ENCODE measurements at places on chromosomes 5 and 9.
A peak's percentile ranks its signal among the peaks of the same experiment; 100 is the strongest.

- no peak for DNase-seq
Observed at GRCh38 chr5:61623401-61624069, 291.5 kb downstream of the ZSWIM6 start.

DNA sequence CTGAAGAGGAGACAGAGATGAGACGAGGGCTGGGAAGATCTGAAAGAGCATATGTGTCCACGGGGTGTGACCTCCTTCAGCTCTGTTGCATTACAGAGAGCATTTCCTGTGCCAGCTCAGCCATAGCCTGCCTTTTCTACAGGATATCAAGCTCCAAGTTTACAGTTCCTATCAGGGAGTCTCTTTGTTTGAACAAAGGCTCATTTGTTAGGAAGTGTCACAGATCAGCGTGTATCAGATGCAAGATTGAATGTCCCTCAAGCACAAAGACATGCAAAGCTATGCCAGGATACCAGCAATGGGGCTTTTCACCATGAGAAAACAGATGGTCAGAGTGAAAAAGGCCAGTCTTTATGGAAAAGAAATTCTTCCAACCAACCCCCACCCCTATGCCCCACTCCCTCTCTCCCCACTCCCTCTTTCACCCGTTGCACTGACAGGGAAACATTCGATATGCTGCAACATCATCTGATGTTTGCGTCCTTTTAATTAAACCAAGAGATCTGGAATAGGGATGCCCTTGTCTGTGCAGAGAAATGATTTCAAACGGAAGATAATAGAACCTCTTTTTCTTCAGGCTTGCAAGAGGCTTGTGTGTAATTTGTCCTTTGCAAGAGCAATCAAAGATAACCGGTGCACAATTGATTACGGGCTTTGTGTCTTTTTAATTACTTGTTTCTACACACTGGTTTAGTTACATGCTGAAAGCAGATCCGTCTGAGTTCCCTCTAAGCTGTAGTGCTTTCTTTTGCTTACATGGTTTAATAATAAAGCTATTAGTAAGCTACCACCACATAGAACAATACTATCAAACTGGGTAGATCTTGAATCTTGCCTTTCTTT lies 263.1 kb upstream of the RGMB start:
- DNase-seq = no peak

DNA sequence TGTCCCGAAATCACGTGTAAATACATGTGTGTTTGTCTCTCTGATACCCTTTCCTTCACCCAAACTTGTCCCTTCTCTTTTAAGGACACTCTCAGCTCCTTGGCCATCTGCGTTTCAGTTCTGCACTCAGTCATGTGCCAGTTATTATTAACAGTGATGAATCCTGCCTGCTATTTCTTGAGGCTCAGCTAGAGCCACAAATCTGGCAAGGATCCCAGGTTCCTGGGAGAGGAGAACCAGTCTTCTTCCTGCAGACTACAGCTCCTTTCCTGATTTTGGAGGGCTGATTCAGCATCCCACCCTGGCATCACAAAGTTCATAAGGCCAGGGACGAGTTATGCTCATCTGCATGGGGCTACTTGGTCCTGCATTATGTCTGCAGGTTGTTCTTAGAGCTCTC lies 5.6 kb downstream of the MAMDC2 start:
- DNase-seq = no peak

GRCh38 chr5:151598984-151599383 lies 7.9 kb upstream of the FAT2 start:
- DNase-seq = no peak

- no peak for DNase-seq
Observed at GRCh38 chr9:128292009-128292408, 15.9 kb downstream of the SWI5 start.

- no peak for DNase-seq
Observed at GRCh38 chr5:175003531-175003930, 279.1 kb downstream of the MSX2 start.

GRCh38 chr5:126917918-126918614 lies 112.3 kb downstream of the MARCHF3 start:
- no peak for DNase-seq

DNA sequence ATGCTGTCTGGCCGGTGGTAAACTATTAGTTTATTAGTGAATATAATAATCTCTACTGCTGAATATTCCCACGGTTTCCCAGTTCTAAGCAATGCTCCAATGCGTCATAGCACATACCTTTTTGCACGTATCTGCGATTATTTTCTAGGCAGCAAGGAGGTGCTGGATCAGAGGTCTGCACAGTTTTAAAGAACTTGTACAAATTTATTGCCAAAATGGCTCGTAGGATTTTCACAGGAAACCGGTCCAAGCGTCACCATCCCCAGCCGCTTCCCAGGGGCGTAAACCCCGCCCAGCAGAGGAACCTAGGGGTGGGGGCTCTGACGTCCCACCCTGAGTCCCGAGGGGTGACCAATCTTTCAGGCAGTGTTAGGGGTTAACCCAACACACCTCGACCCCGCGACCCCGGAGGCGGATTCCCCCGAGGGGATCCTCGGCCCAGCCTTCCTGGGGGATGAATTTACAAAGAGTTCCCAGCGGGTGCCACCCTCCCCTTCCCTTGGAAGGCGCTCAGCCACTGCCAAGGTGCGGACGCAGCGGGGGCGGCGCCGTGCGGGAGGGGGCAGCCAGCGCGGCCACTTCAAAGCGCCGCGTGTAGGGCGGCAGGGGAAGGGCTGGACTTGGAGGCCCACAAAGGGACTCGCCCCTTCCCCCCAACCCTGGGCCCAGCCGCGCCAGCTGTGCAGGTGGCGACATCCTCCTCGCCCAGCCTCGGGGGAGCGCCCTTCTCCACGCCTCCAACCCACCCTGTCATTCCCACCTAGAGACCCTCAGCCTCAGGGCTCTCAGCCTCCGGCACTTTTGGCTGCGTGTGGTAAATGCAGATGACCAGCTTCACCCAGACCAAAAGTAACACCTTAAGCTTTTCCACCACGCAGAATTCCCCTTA lies 43.5 kb upstream of the TCF7 start:
- DNase-seq = peak; percentile 75

- no peak for DNase-seq
Observed at GRCh38 chr5:54457094-54457862, 1.8 kb downstream of the HSPB3 start.

DNA sequence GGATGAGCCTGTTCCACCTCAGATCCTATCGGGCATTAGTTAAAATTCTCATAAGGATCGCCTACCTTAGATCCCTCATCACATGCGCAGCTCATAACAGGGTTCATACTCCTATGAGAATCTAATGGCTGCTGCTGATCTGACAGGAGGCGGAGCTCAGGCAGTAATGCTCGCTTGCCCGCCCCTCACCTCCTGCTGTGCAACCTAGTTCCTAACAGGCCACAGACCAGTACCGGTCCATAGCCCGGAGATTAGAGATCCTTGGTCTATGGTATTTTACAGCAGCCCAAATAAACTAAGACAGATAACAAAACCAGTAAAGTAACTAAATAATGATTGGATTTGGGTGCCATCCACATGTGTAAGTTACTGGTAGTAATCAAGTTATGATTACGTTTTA lies 17.5 kb downstream of the GOLPH3 start:
- no peak for DNase-seq

DNA sequence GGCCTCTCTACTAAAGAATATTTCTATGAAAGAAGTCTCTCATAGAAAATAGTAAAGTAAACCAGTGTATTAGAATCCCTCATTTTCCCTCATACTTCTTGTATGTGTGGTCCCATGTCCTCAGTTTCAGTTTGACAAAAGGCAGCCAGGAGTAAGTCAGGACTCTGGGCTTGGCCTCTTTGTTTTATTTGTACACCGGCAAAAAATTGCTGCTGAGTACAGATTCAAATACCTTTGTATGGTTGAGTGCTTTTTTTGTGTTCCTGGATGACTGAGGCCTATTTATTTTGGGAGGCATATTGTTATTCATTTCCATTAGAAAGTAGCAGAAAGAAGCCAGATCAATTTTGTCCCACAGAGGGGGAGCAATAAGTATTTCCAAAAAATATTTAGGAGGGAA lies 47.3 kb upstream of the CEP78 start:
- DNase-seq = no peak

DNA sequence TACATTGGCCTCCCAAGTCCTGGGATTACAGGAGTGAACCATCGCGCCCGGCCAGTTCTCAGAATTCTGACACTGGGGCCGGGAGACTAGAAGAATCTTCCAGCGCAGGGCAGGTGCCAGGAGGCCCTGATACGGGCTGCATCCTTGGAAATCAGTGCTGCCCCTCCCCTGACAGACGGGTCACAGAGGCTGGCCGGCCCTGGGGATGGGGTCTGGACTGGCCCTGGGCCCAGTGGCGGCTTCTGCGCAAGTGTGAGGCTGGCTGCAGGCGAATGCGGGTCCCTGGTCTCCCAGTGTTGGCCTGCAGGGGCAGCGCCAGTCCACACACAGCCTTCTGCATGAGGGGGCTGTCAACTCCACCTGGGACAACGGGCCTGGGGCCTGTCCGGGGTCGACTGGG lies 831 bp upstream of the TBC1D9B start:
- DNase-seq = peak; percentile 82

GRCh38 chr9:121299467-121300282 lies 31.7 kb downstream of the GSN start:
- DNase-seq = no peak

DNA sequence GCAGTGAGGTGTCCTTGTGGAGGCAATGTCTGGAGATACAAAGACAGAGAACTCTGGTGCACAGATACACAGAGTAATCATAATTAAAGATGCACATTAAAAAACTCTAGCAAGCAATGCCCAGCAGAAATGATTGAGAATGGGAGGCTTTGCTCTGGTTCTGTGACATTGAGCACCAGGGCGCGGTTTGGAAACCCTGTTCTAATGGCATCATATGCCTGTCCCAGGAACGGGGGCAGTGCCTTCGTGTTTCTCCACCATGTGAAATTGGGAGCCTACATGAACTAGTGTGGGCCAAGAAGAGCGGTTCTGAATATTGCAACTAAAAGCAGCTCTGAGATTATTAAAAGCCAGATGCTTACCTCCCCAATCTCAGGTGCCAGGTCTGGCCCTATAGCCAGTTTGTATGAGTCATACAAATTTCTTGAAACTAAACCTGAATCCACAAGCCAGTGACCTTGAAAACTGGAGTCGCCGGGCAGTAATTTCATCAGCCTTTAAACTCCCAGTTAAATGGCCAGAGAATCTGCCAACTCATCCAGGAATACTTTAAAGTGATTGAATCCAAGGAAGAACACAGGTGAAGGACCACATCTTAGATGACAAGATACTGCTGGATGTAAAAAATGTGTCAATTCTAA lies 22.2 kb upstream of the CTSL start:
- no peak for DNase-seq

DNA sequence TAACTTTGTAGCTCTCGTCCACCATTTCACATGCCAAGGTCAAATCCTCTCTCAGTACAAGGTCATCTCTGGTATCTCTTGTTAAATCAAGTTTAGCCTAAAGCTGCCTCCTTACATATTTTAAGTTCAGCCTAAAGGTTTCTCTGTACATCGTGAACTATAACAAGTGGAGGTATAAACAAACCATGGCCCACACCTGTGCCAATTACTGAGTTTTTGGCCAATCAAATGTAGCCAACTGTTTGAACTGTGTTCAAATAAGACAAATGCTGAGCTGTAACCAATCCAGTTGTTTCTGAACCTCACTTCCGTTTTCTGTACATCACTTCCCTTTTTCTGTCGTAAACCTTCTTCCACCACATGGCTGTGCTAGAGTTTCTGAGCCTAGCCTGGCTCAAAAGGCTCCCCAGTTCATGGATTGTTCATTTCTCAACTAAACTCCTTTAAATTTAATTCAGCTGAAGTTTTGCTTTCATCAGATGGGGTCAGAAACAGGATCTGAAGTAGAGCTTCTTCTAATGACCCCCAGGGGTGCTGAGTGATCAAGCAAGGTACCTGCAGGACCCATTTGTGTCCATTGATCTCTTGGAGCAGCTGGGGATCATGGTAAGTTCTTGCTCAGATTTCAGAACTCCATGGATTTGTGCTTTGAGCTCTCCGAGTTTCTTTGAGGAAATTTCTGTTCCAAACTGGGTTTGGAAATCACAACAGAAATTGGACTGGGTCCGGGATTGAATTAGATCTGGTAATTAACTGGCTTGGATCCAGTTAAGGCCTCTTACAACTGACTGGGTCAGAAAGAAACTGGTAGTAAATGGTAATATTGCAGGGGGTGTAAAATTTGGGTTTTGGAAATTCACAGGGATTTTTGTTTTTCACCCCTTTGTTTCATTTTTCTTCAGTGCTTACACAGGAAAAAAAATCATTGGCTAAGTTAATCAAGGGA lies 11.0 kb upstream of the NANS start:
- DNase-seq = no peak

DNA sequence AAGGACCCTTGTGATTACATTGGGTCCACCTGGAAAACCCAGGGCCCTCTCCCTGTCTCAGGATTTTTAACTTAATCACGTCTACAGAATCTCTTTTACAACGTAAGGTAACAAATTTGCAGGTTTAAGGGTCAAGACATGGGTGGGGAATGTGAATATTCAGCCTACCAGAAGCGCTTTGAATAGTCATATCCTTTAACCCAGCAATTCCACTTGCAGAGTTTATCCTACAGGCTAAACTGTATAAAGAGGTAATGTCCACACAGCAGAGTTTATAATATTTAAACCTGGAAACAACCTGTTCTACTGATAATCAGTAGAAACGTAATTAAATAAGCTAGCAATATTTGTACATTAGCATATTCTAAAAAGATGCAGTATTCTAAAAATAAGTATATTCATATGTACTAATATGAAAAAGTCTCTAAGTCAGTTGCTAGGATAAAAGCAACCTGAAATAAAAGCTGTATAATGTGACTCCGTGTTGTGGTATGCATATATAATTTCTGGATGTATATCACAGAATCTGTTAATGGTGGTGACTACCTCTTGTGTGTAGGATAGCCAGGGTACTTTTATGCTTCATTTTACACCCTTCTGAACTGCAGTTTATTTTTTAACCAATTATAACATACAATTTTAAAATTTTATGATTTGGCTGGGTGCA lies 14.1 kb upstream of the NIPAL4 start:
- DNase-seq = no peak

GRCh38 chr5:118577621-118578020 lies 410.7 kb downstream of the DTWD2 start:
- DNase-seq = no peak

DNA sequence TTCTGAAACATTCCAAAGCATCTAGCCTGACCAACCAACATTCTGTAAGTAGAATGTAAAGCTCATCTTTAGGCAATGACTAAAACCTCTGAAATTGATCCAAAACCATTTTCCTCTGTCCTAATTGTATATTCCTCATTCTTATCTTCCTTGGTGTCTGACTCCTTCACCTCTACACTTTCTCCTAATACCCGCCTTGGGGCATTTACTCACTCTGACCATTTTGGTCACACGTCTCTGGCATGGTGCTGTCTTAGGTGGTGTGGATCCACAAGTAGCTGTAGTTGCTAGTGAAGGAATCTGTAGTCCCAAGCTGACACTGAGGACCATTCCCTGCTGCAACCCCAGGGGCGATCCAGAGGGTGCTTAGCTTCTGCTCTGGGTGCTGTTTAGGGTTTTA lies 40.8 kb upstream of the LMNB1 start:
- no peak for DNase-seq

GRCh38 chr9:79665369-79665768 lies 93.6 kb downstream of the TLE4 start:
- no peak for DNase-seq
